Caco-2 (cell line): ENCODE measurements at places on chromosomes 12 and 14. TPM values are rescaled to one million over a fixed set of nuclear protein-coding genes. Genes with fewer than 3 reads are reported as not detected.

DNA sequence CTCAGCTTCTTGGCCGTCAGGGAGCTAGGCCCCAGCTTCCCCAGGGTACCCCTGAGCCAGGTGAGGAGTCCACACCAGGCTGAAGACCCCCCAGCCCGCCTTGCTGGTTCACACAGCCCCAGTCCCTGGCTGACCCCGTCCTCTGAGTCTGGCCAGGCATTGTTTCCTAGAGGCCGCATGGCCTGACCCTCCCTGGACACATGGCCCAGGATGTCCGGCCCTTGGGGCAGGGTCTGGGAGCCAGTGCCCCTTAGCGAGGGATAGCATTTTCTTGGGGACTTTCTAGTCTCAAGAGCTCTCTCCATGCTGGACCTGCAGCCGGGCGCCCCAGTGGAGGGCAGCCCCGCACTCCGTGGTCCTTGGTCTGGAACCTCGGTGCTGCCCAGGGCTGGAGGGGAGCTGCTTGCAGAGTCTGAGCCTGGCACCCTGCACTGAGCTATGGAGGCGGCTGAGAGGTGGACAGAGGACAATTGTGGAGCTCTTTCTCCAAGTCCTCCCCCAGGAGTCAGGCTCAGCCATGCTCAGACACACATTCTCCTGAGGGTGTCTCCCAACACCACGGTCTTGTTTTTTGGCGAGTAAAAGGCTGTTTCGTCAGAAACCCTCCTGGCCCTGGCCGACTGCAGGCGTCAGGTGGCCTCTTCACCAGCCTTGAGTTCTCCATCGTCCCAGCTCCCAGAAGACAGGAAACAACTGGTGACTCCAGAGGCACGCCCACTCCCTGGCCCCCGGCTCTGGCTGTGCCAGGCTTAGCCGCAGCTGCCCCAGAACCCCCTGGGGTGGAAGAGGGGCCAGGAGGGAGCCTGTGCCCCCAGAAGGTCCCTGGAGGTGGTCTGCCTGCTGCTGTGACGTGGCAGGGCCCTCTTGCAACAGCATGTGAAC, 17.6 kb upstream of the CRIP2 start:
- H3K36me3 ChIP-seq = peaks cover 2% of the 10 kb centered on the region
- no peaks in the 10 kb centered on the region for H3K27me3 ChIP-seq
- DNase-seq = no peak
- no peaks in the 10 kb centered on the region for H3K4me1 ChIP-seq
- no peak overlapping the region for H3K4me3 ChIP-seq
- H3K27ac ChIP-seq = no peak overlapping the region

HNF1A gene
- 37.1 and 41.2 TPM in 2 replicates for total RNA-seq

E2F7 gene
- total RNA-seq = 11.4 and 11.6 TPM in 2 replicates

LMNTD1 gene
- 0.60 TPM in 1 of 2 replicates, not detected in the other for total RNA-seq

EXOC3L4 gene
- total RNA-seq = 6.3 and 6.7 TPM in 2 replicates

DNA sequence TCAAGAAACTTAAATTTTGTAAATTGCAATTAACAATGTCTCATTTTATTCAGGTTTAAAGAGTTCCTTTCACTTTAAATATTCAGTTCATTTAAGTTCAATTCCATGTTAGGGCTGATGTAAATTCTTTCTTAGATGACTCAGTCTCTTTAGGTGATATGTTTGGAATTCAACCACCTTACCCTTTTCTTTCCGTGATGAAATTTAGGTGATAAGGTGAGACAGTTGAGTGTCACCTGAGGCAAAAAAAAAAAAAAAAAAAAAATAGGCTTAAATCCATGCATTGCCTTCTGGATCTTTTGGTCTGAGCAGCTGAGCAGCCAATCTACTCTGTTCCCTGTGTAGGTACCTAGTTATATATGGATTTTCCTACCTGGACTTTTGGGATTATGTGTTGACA, 299.5 kb downstream of the DAD1 start:
- no peak overlapping the region for H3K4me3 ChIP-seq
- H3K27ac ChIP-seq = peak overlapping the region; percentile 87
- H3K36me3 ChIP-seq = no peaks in the 10 kb centered on the region; the same call in 1 of the 2 replicates
- DNase-seq = peak; percentile 38
- H3K4me1 ChIP-seq = peaks cover 39% of the 10 kb centered on the region
- no peaks in the 10 kb centered on the region for H3K27me3 ChIP-seq

- H3K36me3 ChIP-seq = no peaks in the 10 kb centered on the region; the same call in none of the 2 replicates
- H3K4me1 ChIP-seq = peaks cover 15% of the 10 kb centered on the region
- no peaks in the 10 kb centered on the region for H3K27me3 ChIP-seq
- peak; percentile 84 for DNase-seq
Observed at GRCh38 chr12:120713861-120714482, 3.7 kb downstream of the UNC119B start.

DNA sequence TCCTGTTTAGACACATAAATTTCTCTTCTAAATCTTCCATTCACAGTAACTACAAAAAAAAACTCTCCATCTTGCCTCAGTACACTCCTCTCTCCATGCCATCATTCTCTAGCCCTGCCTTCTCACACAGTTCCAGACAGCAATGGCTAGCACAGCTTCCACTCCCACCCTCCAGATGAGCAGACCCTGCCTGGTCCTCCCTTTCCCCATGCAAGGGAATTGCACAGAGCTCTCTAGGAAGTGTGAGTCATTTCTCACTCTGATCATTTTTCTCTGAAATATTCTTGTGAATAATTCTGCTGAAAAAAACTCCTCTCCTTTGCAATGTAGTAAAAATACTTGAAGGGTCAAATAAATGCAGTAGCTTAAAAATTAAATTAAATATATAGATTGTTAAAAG, 170.6 kb downstream of the BMP4 start:
- H3K27me3 ChIP-seq = no peaks in the 10 kb centered on the region
- H3K4me1 ChIP-seq = no peaks in the 10 kb centered on the region
- no peaks in the 10 kb centered on the region; the same call in 1 of the 2 replicates for H3K36me3 ChIP-seq
- no peak for DNase-seq

DNA sequence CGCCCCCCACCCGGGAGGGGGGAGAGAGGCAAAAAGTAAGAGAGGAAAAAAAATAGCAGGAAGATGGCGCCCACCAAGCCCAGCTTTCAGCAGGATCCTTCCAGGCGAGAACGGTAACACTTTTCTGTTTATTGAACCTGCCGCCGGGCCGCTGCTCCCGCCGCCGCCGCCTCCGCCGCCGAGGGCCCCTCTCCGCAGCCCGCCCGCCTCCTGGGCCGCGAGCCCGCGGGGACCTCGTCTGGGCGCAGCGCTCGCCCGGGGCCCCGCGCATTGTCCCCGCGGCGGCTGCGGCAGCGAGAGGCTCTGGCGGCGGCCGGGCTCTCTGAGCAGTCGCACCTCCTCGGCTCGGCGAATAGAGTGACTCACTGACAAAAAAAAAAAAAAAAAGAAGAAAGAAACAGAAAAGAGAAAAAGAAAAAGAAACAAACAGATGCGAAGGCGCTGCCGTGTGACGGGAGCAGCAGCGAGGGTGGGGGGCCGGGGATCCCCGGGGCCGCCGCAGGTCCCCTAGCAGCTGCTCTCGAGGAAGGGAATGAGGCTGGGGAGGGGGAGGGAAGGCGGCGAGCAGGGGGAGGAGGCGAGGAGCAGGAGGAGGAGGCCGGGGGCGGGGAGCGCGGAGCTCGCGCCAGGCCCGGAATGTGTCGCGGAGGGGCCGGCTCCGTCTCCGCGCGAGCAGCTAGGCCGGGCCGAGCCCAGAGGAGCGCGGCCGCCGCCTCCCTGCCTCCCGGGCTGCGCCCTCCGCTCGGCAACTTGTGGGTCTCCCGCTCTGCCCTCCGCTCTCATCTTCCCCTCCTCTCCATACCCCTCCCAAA, 781 bp downstream of the NPAS3 start:
- H3K4me1 ChIP-seq = no peaks in the 10 kb centered on the region
- H3K27ac ChIP-seq = no peak overlapping the region
- H3K36me3 ChIP-seq = no peaks in the 10 kb centered on the region
- peak overlapping the region; percentile 40 for H3K4me3 ChIP-seq

TAS2R19 gene
- total RNA-seq = 4.8 and 5.7 TPM in 2 replicates

C14orf180 gene
- not detected in 2 replicates for total RNA-seq

GRCh38 chr12:47747596-47748506, 10.8 kb downstream of the RAPGEF3 start:
- H3K4me1 ChIP-seq = peaks cover 5% of the 10 kb centered on the region; the same call in 1 of the 2 replicates
- H3K36me3 ChIP-seq = no peaks in the 10 kb centered on the region
- no peaks in the 10 kb centered on the region for H3K27me3 ChIP-seq
- H3K4me3 ChIP-seq = no peak overlapping the region
- no peak overlapping the region for H3K27ac ChIP-seq
- no peak for DNase-seq

- no peaks in the 10 kb centered on the region for H3K27me3 ChIP-seq
- H3K27ac ChIP-seq = no peak overlapping the region
- no peak for DNase-seq
- H3K4me3 ChIP-seq = no peak overlapping the region
Observed at GRCh38 chr12:16163901-16164300, 113.6 kb downstream of the SLC15A5 start.

GRCh38 chr12:123104809-123105208, 46.1 kb downstream of the PITPNM2 start:
- no peak overlapping the region for H3K27ac ChIP-seq
- no peaks in the 10 kb centered on the region for H3K4me1 ChIP-seq
- no peak for DNase-seq
- H3K27me3 ChIP-seq = no peaks in the 10 kb centered on the region

GRCh38 chr14:93764211-93764659, 24.1 kb downstream of the PRIMA1 start:
- no peaks in the 10 kb centered on the region for H3K4me1 ChIP-seq
- no peaks in the 10 kb centered on the region for H3K36me3 ChIP-seq

- H3K4me1 ChIP-seq = peaks cover 20% of the 10 kb centered on the region
- H3K36me3 ChIP-seq = no peaks in the 10 kb centered on the region
- no peaks in the 10 kb centered on the region for H3K27me3 ChIP-seq
- no peak overlapping the region for H3K4me3 ChIP-seq
Observed at GRCh38 chr14:32509632-32510187, 180.6 kb downstream of the AKAP6 start.

DNA sequence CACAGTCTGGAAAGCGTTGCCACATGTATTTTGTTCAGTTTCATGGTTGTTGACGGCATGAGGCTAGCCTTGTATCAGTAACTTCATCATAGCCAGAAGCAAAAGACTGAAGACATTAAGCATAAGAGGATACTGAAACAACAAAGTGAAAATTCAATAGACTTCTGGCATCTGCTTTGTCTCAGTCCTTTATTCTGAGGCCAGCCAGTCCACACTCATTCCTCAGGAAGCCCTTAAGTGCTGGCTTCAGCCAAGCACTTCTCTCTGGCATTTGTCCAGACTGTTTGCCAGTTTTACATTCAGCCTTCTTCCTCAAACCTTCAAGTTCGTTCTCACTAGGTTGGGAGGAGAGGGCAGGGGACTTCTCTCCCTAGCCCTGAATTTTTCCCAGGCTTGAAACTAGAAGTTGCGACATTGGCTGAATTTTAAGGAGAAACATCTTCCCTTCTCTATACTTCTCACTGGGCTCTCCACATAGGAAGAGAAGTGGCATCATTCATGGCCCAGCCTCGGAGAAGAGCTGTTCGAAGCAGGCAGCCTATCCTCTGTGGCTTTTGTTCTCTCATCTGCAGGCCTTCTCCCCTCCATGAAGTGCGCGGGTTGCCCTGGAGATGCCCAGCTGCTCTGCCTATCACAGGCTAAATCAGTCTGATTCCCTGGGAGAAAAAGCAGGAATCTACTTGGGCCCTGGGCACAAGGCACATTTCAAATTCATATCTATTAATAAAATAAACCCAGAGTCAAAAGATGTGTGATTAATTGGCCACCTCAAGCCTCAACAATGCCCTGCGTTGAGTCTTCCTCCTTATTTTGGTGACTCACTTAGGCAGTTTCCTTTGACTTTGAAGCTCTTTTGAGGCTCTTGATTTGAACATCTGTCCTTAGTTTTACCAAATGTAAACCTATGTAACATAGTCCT, 130.9 kb upstream of the PLEKHA5 start:
- H3K27ac ChIP-seq = no peak overlapping the region
- DNase-seq = no peak
- H3K4me3 ChIP-seq = no peak overlapping the region
- H3K27me3 ChIP-seq = no peaks in the 10 kb centered on the region
- no peaks in the 10 kb centered on the region; the same call in 1 of the 2 replicates for H3K4me1 ChIP-seq

DNA sequence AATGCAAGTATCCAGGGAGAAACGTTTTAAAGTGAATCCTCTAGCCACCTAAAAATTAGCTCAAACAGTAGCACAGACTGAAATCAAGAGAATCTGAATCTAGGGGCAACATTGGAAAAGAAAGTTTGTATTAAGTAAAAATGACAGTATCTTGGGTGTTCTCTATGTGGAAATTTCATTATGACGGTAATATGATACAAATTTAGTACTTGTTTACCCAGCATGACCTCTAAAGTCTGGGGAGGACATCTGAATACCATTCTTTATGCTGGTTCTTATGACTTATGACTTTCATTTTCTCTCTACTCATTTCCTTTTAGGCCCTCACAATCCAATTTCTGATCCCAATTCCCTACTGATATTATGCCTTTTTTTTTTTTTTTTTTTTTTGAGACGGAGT, 14.0 kb downstream of the GTSF1 start:
- no peaks in the 10 kb centered on the region for H3K36me3 ChIP-seq
- H3K27me3 ChIP-seq = no peaks in the 10 kb centered on the region

RNF212B gene
- not detected in 2 replicates for total RNA-seq

DNA sequence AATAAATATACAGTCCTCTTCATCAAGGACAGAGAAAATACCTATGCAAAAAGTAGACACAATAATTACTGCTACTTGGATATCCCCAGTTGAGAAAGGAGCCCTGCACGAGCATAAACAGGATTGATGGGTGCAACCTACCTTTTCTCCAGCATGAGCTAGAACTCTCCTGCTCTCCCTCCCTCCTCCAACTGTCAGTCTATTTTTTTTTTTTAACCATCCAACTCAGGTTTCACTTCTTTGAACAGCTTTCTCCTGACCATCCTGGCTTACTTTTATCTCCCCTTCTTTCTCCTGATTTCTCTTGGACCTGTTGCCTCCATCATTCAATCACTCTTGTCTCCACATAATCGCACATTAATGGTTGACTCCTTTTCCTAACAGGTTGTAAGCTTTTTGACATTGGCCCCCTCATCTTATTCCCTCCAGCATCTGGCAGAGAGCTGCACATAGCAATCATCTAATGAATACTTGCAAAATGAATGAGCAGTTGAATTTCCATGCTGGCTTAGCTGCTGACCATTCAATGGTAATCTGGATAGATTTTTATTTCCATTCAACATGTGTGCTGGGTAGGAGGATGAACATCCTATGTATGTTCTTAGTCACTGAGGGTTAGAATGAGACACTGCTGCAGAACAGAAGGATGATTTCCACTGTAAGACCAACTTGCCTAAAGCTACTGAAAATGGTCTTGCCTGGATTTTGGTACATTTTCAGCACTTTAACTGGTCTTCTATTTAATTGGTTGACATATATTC, 24.4 kb downstream of the MYBPC1 start:
- peaks cover 18% of the 10 kb centered on the region for H3K4me1 ChIP-seq
- no peak for DNase-seq
- H3K27ac ChIP-seq = no peak overlapping the region
- no peaks in the 10 kb centered on the region for H3K27me3 ChIP-seq

DNA sequence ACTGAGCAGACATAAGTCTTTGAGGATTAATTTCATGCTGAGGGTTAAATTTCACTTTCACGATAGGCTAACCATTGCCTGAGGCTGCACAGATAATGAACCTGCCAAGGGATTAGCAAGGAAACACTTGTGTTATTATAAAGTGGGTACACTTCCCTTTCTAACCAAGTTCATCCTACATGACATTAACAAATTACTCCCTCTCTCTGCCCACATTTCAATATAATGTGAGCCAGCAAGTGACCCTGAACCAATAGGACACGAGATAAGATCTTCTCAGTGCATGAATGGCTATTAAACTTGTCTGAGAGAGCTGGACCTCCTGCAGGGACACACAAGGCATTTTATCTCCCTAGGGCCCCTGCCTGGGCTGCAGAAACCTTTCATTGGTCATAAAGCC, 173.5 kb downstream of the PAX9 start:
- no peaks in the 10 kb centered on the region for H3K27me3 ChIP-seq
- H3K4me3 ChIP-seq = no peak overlapping the region
- H3K36me3 ChIP-seq = no peaks in the 10 kb centered on the region
- DNase-seq = no peak
- H3K27ac ChIP-seq = no peak overlapping the region
- no peaks in the 10 kb centered on the region for H3K4me1 ChIP-seq
